ENCODE measurements at places on chromosomes 3 and 15.

- DNase-seq: no peak
These were observed 2.3 kb downstream of the PHLDB2 start for GRCh38 chr3:111861391-111861790.

GRCh38 chr3:31407665-31408064 lies 125.1 kb upstream of the STT3B start:
- no peak for DNase-seq

- DNase-seq: no peak
These were observed 66.5 kb downstream of the UBE3A start for GRCh38 chr15:25372298-25372697.

- no peak for DNase-seq
These were observed 993 bp upstream of the ISL2 start for GRCh38 chr15:76335307-76336253.

All from hippocampal formation (tissue), 2 donors.